ENCODE measurements at places on chromosomes 6 and 20. TPM values are rescaled to one million over a fixed set of nuclear protein-coding genes. Genes with fewer than 3 reads are reported as not detected.

The FAM210B gene
- 25.9 TPM for total RNA-seq

GRCh38 chr20:5141615-5142014, 14.8 kb downstream of the CDS2 start:
- DNase-seq: no peak

- no peak for DNase-seq
Measured at GRCh38 chr6:37584654-37585522, 85.2 kb upstream of the CCDC167 start.

DNA sequence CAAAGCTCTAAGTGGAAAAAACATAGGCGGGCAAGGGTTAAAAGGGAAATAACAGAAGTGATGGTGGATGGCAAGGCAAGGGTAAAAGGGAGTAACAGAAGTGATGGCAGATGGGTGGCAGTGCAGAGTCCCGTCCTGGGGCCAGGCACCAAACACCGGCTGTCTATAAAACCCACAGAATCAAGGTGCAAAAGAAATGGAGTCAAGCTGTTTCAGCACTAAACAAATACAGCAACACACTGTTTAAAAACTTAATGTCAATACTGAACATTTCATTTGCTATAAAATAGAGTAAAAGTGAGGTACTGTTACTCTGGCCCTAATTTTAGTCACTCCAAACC, 87.6 kb downstream of the MAN1A1 start:
- no peak for DNase-seq

DNA sequence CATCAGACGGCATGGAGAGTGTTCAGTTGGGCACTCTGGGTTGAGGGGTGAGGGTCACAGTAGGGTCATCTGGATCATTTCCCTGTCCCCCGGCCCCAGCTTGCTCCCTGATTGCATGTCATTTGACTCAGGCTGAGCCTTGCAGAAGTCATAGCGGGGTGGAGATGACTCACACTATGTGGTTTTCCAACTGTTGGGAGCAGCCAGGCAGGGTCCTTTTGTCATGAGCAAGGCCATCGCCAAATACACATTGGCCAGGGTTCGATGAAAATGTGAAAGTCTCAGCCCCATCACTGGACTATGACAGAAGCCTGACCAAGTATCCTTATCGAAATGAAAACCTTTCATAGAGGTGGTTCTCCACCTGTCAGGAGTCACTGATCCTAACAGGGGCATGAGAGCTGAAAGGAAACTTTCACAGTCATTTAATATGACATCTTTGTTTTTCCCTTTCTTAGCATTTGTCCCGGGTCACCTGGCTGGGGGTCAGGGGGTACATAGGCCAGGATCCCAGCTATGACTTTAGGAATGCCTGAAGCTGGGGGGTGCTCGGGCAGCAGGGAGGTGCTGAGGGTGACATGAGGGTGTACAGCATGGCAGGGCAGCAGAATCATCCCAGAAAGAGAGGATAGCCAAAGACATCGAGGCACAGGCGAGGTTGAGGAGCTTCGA, 70.2 kb upstream of the CD93 start:
- peak; percentile 83 for DNase-seq

- no peak for DNase-seq
Measured at GRCh38 chr20:15060265-15061060, 723.1 kb upstream of the FLRT3 start.

GRCh38 chr6:146297815-146298214, 245.8 kb upstream of the RAB32 start:
- no peak for DNase-seq

The ADRM1 gene
- total RNA-seq: 69.4 TPM

The ERVFRD-1 gene
- under 0.01 TPM for total RNA-seq

DNA sequence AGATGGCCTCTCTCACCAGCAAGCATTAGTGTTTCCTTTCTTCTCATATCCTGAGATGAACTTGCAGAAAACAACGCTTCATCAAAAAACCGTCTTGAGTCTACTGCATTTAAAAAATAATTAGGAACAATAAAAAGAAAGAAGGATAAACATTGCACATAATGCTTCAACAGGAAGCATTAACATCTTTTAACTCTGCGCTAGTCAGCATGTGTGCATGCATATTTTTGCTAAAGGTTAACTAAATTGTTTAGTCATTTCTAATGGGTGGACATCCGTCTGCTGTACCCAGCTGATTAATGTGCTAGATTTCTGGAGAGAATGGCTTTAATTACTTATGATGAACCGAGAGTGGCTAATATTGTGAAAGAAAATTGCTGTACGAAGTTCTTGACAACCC, 349.3 kb downstream of the SOX4 start:
- DNase-seq: no peak

Measured in lung microvascular endothelial cell (primary cell).